ELR (cell line): ENCODE measurements at places on chromosomes 13 and 19.

DNA sequence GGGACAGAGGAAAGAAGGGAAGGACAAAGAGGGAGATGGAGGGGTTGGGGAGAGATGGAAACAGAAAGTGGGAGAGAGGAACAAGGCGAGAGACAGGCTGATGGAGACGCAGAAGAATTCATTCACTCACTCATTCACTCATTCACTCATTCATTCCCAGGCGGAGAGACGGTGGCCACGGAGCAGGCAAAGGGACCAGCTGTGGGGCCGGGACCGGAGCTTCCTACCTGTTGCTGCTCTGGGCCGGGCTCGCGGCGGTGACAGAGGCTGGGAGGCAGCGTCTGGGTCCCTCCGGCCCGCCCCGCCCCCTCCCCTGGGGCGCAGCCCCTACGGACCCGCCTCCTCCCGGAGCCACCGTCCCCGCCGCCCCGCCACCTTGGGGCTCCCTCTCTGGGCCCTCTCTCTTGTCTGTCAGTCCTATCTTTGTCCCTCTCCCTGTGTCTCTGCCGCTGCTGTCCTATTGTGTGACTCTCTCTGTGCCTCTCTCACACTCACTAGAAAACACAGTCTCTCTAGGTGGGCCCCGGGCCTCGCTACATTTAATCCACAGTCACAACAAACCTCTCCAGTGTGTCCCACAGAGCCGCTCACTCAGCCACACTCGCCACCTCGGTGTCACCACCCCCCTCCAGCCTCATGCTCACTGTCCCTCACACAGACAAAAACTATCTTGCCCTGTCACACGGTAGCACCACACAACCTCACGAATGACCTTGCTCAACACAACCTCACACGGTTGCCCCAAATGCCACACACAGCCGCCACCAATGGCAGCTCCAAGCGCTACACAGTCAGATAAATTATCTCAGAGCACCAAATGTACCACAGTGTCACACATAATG lies at the start of gene GNG8:
TSS of gene GNG8 (minus strand) at position 283 of the 842 bp plus-strand sequence. CDS start 1,520 bp downstream, outside the sequence.
- no peak for DNase-seq

- DNase-seq: no peak
These were observed 267.1 kb upstream of the EDNRB start for GRCh38 chr13:78185700-78186099.

- DNase-seq: no peak
These were observed 101.5 kb upstream of the FNDC3A start for GRCh38 chr13:48874165-48874564.

DNA sequence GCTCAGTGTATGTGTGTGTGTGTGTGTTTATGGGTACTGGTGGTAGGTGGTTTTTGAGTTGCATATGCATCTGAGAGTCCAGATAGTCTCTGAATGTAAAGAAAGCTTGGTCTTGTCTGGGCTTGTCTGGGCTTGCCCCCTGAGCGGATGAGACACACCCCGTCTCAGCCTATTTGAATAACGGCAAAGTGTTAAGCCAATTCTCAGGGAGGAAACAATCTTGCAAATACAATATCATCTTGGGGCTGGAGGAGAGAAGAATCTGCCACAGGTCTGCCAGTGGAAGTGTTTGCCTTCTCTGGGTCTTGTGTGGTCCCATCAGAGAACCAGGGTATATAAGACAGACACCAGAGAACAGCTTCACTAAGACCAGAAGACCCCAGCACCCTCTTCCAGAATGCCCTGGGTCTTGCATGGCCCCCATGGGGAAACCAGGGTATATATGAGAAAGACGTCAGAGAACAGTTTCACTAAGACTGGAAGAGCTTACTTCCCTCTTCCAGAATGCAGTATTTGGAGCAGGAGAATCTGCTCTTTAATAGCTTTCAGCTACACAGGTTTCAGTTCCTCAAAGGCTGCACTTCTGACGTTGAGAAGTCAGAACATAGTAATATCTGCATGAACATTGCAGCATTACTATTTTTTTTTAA lies 13.3 kb downstream of the CD70 start:
- DNase-seq: no peak

GRCh38 chr13:25379011-25379410 lies 7.2 kb downstream of the ATP8A2 start:
- no peak for DNase-seq

DNA sequence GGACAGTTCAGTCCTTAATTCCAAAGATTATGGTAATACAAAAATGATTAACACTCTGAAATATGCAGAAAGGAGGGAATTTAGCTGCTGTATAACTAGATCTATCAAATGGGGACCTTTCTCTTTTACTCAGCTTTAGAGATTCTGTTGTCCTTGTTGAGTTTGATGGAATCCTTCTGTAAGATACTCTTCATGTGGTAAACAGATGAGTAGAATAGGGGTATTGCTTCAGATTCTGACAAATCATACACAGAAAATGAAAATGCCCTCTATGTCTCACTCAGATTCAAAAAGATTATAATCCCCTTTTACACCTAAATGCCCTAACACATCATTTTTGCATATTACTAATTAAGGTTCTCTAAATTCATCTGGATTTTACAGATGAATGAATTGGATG lies 50.7 kb downstream of the ARHGAP35 start:
- DNase-seq: no peak

DNA sequence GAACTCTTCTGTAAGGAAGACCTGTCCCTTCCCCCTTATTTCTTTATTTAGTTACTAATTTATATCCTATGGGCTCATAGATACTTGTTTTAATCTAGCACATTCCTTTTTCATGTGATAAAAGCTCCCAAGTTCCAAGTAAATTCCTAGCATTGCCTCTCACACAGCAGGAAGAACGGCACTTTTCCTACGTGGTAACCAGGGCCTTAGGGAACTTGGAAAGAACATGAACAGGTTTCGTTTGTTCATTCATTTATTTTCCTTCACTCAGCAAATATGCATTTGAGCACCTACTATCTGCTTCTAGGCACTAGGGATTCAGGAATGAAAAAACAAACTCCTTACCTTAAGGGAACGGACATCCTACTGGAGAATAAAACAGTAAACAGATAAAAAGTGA lies 125.1 kb downstream of the SIPA1L3 start:
- no peak for DNase-seq

DNA sequence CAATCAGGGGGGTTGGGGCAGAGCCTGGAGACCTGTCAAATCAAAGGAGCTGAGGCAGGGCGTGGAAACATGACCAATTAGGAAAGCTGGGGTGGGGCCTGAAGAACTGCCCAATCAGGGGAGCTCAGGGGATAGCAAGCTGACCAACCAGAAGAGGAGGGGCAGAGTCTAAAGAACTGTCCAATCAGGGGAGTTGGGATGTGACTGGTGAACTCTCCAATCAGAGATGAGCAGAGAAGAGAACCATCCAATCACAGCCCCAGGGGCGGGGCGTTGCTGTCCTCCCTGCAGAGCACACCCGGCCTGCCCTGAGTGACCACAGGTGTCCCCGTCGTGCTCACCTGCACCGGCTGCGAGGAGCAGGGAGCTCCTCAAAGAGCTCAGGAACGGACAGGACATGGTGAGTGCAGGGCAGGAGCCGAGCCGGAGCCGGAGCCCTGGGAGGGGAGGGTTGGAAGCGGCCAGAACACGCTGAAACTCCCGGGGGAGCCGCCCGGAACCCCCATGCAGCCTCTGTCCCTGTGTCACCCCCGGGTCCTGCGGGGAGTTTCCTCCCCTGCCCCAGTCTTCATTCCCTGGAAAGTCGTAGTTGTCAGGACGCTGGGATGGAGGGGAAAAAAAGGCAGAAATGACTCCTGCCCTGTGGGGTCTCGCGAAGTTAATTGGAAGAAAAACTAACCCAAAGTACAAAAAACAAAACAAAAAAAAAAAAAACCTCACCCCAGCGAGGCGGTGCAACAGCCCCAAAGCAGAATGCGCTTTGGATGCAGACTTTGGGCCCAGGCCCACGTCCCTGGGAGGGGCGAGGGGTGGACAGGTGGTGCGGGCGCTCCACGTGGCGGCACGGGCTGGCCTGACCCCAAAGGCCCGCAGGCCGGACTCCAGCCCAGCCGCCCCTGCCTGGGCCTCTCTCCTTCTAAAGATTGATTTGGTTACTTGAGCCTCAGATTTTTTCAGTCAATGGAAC lies at the start of gene ZNF556:
TSS of gene ZNF556 (plus strand) at position 311 of the 967 bp plus-strand sequence. CDS start at position 398, 87 bp downstream.
- no peak for DNase-seq

GRCh38 chr13:95745289-95745688 lies 68.3 kb downstream of the DNAJC3 start:
- no peak for DNase-seq

GRCh38 chr19:33366127-33366526 lies 7.4 kb upstream of the CEBPG start:
- DNase-seq: no peak

DNA sequence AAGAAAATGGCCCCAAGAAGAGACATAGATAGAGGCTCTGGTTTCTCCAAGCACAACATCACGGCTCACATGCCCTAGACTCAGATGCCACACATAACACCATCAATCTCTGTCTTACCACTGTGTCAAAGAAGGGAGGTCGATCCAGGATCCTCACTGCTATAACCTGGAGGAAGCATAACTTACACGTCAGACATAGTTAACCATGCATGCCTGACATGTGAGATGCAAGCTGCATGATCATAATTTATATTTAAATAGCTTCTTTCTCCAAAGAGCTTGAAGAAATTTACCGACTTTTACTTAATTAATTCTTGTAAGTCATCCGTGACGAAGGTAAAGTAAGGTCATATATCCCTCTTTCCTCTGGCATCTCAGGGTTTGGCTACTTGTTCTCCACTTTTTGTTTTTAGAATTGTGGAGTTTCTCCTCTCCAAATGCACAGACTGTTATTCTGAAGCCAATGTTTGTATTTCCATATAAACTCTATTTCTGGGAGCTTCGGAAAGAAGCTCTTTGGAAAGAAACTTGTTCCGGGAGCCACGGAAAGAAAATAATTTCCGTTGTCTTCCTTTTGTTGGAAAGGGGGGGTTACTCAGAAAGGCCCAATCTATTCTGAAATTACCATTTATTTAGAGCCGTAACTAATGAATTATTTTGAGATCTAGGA lies 205.6 kb downstream of the LHFPL6 start:
- DNase-seq: no peak

GRCh38 chr13:97880311-97880675 lies 73.2 kb upstream of the IPO5 start:
- DNase-seq: peak; percentile 23

- peak; percentile 71 for DNase-seq
These were observed 5.3 kb downstream of the MISP start for GRCh38 chr19:756236-756635.

- DNase-seq: peak; percentile 61
These were observed 4.5 kb upstream of the SHISA7 start for GRCh38 chr19:55447421-55448174.

GRCh38 chr13:73816702-73817101 lies 317.5 kb downstream of the KLF12 start:
- DNase-seq: peak; percentile 16

GRCh38 chr19:35421362-35421761 lies 26.7 kb upstream of the FFAR2 start:
- DNase-seq: no peak
